Activated naive CD8-positive, alpha-beta T cell treated with anti-CD3 and anti-CD28 coated beads, Interleukin-2, amount 10 ng/mL, durations not matched to agents 7 days and 5 days (primary cell): ENCODE measurements at places on chromosomes 1 and 21.

DNA sequence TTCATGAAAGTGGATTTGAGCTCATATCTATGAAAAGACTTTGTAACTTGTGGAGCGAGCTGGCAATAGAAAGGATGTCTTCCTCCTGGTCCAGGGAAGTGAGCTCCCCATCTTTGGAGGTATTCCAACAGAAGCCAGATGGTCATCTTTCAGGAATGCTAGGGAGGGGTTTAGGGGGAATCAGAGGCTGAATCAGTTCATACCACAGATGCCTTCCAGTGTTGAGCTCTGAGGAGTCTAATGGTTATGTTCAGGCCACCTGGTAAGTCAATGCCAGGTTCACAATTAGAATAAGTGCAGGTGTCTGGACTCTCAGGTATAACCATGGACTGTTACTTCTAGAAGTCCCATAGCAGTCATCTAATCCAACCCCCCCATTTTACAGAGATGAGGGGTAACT, 119.1 kb downstream of the ACTL8 start:
- no peak for DNase-seq

GRCh38 chr1:85697895-85698294, 10.3 kb downstream of the ZNHIT6 start:
- DNase-seq: no peak

DNA sequence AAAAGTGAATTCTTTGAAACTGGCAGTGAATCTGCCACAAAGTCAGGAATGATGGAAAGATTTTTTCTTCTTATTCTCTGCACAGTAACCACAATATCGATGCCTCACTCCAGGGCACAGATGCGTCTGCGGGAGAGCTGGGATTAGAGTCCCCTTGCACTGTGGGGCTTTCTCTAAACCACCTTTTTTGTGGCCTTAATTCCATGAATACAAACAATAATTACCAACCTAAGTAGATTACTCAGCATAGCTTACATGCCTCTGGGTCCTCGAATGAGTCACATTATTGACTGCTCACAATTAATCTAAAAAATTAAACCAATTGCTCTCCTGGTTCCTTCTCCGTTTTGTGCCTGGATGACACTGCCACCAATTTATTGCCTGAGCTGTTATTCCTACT, 125.8 kb downstream of the KAZN start:
- DNase-seq: no peak

GRCh38 chr1:162663589-162664106, 31.4 kb downstream of the DDR2 start:
- DNase-seq: no peak

- no peak for DNase-seq
These were observed 10.2 kb downstream of the TMPRSS2 start for GRCh38 chr21:41497788-41498187.

DNA sequence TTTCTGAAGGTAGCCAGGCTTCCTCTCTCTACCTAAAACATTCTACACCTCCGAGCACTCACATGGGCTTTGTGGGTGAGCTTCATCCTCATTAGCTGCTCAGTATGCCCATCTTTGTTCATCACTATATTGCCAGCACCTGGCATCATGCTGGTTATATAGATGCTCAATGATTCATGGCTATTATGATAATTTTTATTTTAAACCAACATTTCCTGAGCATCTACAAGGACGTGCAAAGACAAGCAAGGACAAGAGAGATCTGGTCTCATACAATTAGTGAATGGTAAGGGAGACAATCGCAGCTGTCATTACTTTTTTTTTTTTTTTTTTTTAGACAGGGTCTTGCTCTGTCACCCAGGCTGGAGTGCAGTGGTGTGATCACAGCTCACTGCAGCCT, 11.3 kb upstream of the QSOX1 start:
- no peak for DNase-seq

DNA sequence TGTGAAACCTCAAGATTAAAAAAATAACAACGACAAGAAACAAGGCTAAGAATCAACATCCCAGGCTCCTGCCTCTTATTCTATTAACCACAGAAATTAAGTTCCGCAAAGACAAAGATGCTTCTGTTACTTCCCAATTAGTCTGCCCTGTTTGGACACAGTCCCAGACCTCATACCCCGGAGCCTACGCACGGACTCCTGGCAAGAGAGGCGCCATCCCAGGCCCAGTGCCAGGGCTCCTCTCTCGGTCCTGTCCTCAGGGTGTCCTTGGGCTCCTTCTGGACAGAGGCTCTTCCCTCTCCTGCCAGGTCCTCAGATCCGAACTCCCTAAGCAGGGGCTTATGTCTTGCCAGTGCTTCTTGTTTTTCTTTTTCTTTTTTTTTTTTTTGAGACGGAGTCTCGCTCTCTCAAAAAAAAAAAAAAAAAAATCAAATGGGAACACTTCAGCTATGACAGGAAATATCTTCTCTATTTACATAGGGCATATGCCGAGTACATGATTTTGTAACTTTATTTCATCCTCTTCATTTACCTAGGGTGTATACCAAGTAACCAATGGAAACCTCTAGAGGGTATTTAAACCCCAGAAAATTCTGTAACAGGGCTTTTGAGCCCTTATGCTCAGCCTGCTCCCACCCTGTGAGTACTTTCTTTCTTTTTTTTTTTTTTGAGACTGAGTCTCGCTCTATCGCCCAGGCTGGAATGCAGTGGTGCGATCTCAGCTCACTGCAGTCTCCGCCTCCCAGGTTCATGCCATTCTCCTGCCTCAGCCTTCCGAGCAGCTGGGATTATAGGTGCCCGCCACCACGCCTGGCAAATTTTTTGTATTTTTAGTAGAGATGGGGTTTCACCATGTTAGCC, 11.7 kb upstream of the ENO1 start:
- no peak for DNase-seq

GRCh38 chr1:33599516-33600115, 127.2 kb downstream of the ZSCAN20 start:
- DNase-seq: no peak
